ENCODE measurements at places on chromosomes 2 and 18.
A peak's percentile ranks its signal among the peaks of the same experiment; 100 is the strongest.

GRCh38 chr2:239095460-239096081 is 247.7 kb downstream of the TWIST2 start:
- no peak for DNase-seq

- DNase-seq: no peak
Observed at GRCh38 chr2:127277028-127277427, 16.9 kb downstream of the ERCC3 start.

- no peak for DNase-seq
Observed at GRCh38 chr18:26134107-26134506, 438 bp downstream of the PSMA8 start.

GRCh38 chr2:83795777-83796176 is 663.3 kb downstream of the SUCLG1 start:
- DNase-seq: no peak

GRCh38 chr2:224572338-224572737 is 12.8 kb downstream of the CUL3 start:
- no peak for DNase-seq

- DNase-seq: peak; percentile 35
Observed at GRCh38 chr2:102436323-102436722, 13.4 kb downstream of the IL18RAP start.

DNA sequence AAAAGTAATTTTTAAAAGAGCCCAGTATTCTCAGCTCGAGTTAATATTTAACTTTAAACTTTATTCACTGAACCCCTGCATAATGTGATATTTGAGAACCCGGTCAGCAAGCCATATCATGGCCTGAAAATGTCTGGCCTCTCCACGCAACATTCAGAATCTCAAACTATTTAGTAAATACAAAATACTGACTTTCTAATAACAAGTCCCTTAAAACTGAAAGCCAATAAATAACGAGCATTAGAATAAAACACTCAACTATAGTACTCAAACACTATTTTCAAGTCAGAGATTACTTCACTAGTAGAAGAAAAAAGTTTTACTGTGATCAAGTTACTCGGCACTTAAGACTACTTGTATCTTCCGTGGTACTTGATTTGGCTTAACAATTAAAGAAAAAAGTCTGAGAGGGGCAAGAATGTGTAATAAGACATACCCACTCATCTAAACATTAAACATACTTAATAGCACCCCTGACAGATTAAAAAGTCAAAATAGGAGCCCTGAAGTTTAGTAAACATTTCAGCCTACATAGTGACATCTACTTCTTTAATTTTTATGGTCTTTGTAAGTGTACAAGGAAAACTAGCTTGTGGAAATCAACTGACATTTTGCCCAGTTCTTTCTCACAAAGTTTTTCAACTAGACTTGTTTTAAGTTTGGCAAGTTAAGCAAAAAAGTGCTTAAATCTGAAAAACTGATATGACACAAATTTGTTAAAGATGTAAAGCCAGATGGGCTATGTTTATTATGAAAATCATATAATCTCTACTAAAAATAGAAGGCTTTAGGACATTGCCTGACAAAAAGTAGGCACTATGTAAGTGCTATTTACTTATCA is 38.2 kb downstream of the RTN4 start:
- no peak for DNase-seq

DNA sequence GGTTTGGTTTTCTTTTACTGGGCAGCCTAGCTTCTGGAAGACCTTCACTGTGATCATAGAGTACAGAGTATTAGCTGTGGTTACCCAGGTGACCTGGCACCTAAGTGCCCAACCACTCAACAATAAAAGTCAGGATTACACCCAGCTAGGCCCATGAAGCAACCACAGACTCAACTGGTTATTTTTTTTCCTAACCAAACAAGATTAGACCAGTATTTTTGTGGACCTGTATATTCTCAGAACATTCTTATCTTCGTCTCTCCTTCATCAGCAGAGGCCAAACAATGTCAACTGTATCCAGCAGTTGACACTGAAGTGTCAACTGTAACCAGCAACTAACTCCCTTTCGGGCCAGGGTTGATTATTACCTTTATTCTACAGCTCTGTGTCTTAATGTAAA is 289.2 kb upstream of the SLC39A10 start:
- DNase-seq: no peak

- DNase-seq: no peak
Observed at GRCh38 chr2:156294945-156295580, 37.5 kb downstream of the NR4A2 start.

GRCh38 chr2:70647873-70648481 is 94.4 kb upstream of the TGFA start:
- DNase-seq: peak; percentile 81

DNA sequence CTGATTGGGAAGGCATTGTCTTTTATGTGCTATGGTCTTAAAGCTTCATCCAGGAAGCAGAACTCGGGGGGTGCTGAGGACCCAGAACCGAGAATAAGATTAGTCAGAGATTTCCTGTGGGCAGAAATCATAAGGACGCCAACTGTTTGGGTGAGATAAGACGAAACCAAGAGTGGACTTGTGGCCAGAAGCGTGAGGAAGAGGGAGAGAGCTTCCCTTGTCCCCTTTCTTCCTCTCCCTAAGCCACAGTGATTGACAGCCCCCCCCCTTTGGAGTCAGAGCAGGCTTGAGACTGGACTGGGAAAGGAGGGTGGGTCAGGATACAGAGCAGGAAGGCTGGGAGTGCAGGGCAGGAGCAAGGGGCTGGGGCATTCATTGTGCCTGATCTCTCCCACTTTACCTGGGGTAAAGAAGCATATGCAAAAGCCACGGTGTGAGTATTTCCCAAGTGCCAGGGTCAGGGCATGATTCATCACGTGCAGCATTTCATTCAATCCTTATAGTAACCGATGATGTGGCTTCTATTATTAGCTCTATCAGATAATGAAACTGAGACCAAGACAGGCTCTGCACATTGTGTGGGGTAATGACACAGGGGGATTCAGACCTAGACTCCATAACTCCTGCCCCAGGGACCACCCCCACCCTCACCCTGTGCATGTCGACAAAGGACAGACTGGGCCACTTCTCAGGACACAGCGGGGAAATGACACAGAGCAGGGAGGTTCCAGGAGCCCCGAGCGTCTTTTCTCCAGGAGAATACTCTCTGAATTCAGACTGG is 3.0 kb upstream of the IL1RN start:
- DNase-seq: no peak

GRCh38 chr2:3487432-3487831 is 31.9 kb downstream of the ADI1 start:
- DNase-seq: no peak

Measured in stimulated activated CD4-positive, alpha-beta T cell treated with anti-CD3 and anti-CD28 coated beads, Interleukin-2, amount 100 ng/mL, for 24 hours (primary cell).